ENCODE measurements at places on chromosomes 6 and 20.

GRCh38 chr6:146856296-146856695 lies 257.5 kb downstream of the ADGB start:
- no peak for DNase-seq

DNA sequence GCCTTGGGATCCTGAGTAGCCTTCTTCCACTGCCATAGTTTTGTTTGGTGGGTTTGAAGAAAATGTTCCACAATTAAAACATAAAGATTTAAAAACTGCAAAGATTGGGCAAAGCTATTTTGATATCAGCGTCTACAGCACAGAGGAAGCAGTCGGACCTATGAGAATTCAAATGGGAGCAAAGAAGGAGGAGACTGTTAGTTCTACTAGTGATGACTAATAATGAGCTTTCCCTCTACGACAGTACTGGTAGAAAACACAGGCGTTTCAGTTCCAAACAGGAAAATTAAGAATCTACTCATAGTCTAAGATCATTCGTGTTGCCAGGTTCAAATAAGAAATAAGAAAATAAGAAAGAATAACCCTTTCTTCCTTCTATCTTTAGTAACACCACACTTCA lies 121.2 kb downstream of the INSM1 start:
- DNase-seq: no peak

DNA sequence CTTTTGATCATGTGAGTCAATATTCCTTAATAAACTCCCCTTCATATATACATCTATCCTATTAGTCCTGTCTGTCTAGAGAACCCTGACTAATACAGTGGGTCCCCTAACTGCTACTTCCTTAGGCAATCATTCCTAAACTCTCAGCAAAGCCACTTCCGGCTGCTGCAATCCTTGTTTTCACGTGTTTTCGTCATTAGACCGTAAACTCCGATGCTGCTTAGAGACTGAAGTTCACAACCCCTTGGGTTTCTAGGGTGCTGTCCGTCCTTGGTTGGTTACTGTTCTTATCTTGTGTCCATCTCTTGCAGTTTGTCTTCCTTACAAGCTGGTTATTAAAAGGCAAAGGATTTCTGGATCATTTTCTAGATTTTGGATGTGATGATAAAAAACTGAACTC lies 106.4 kb downstream of the GMPR start:
- no peak for DNase-seq

GRCh38 chr20:33250666-33251065 lies 14.9 kb downstream of the BPIFA1 start:
- DNase-seq: no peak

- no peak for DNase-seq
These were observed 95.1 kb downstream of the FAM50B start for GRCh38 chr6:3944246-3944645.

DNA sequence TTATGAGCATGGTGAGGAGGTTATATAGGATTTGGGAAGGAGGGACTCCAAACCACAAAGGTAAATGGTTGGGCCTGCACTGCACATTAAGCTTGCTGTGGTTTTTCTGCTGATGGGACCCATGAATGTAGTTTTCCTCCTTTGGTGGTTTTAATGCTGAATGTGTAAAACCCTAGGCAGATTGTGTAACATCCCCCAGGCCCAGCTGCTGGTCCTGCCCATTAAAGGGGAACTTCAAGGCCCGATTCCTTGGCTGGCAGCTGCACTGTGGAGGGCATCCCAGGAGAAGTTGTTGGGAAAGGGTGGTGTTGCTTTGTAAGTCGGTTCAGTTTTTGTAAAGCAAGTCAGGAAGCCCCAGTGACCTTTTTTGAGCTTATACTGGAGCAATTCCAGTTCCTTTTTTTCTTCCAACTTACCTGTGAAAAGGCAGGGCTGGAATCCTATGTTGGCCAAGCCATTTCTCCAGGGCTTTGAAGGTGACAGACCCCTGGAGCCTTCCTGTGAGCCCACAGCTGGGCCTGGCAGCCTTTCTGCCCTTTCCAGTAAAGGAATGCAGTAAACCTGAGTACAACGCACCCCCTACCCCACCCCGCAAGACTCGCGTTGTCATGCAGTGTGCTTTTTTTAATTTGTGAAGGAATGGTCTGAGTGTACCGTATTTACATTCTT lies 43.1 kb upstream of the NAA20 start:
- DNase-seq: peak; percentile 37

- DNase-seq: no peak
These were observed 56.2 kb upstream of the RIPOR2 start for GRCh38 chr6:24991810-24992467.

DNA sequence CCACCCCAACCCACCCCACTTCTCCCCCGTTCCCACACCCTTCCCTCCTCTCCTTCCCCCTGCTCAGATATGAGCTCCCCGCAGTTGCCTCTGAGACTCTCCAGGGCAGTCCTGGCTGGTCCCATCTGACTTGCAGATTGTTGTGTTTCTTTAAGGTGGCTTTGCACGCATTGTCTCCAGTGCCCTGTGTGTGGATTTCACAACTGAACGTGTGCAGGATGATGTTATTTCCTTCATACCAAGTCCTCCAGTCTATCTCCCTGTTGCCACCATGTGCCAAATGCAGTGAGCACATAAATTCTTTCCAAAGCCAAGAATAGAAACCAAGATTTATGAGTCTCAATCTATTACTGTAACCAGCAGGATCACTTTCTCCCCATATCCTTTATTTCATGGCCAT lies 79.1 kb downstream of the TMEM242 start:
- no peak for DNase-seq

DNA sequence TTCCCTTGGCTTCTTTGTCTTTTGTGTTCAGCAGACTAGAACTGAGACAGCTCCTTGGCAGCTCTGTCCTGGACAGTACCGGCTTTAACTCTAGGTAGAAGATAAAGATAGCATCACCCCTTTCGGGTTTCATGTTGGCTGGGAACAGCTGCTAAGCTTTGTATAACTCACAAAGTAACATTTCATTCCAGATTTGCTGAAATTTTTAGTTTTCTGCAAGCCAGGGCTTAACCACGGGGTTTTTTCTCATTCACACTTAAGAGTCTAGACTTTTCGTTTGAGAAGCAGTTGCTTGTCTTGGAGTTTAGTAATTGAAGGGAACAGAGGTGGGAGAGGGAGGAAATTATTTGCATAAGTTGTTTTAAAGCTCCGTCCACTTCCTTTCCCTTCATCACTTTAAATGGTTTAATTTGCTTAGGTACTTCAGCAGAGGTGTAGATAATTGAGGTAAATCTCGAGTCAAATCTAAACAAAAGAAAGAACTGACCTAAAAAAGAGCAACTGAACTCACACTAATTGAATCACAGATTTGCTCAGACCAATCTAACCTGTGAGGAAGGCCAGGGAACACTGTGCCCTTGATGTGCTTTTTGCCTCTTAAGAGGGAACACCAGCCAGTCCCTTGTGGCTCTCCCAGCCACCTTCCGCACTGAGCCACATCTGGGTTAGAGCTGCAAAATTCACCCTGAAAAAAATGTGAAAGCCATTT lies 48.3 kb downstream of the RREB1 start:
- DNase-seq: no peak

- peak; percentile 35 for DNase-seq
These were observed 6.7 kb upstream of the KCNK15 start for GRCh38 chr20:44738813-44739477.

- DNase-seq: no peak
These were observed 292.0 kb downstream of the CDH26 start for GRCh38 chr20:60250251-60250650.

GRCh38 chr6:142376800-142377496 lies 75.1 kb downstream of the ADGRG6 start:
- peak; percentile 55 for DNase-seq

GRCh38 chr20:44092551-44093248 lies 94.3 kb downstream of the JPH2 start:
- peak; percentile 8 for DNase-seq

GRCh38 chr6:170345662-170346061 lies 39.1 kb downstream of the FAM120B start:
- DNase-seq: no peak

DNA sequence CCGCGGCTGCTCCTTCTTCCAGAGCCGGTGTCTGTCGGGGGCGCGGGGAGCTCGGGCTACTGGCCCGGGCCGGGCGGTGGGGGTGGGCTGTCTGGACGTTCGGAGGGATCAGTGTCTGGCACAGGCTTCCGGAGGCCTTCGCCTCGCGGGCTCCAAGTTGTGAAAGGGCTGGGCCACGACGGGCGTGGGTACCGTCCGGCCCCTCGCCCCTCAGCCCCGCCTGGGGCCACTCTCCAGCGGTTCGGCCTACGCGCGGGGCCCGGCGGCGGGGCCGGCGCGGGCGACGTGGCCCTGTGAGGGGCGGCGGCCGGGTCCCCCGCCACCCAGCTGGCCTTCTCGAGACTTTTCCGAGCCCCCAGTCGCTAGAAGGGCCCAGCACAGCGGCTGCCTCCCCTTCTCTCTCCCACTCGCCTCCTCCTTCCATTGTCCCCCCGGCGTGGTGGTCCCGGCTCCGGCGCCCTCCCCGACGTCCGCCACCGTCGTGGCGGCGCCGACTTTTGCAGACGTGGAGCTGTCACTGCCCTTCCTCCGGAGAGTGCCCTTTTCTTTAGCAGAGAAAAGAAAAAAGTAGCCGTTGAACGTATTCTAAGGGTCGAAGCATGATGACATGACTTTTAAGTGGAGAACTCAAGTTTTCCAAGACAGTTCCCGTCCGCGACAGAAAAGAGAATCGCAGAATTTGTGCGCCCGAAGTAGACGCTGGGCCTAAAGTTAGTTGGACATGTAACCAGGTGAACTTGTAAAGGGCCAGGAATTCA lies 571 bp downstream of the ITCH start:
- DNase-seq: peak; percentile 26

DNA sequence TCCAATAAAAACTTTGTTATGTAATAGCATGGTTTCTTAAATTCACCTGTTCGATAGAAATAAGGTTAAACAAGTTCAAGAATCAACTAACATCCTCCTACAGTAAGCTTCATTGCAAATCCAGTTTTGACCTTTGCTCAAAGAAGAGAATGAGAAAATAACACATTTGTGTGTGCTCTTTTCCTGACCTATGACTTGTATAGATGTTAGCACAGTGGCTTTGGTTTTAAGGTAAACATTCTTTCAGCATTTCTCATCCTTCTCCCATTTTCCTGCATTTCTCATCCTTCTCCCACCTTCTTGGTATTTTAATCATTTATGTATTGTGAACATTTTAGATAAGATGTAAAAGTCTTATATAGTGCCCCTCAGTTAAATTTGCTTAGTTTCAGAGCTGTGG lies 73.9 kb downstream of the PLCB1 start:
- DNase-seq: no peak

DNA sequence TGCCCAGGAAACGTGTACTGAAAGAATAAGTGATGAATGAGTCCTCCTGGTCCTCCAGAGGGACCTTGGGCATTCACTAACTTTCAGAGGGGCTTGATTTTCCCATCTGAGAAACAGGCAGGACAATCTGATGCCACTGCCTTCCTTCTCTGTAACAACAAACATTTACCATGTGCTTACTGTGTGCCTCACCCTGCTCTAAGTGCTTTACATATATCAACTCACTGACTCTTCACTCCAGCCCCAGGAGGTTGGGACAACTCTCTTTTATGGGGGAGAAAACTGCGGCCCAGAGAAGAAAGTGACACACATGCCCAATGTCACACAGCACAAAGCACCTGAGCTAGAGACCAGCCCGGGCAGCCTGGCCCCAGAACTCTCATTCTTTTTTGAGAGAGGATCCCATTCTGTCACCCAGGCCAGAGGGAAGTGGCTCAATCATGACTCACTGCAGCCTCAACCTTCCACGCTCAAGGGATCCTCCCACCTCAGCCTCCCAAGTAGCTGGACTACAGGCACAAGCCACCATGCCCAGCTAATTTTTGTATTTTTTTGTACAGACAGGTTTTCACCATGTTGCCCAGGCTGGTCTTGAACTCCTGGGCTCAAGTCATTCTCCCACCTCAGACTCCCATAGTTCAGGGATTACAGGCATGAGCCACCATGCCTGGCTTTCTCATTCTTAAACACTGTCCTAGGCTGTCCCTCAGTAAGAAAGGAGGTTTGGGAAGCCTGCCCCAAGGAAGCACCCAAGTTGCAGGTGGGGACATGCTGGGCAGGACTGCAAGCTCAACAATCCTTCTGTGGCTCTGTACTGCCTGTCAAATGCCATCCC lies 38.0 kb downstream of the NOL4L start:
- no peak for DNase-seq

- DNase-seq: no peak
These were observed 47.3 kb downstream of the RNF217 start for GRCh38 chr6:125009578-125009977.

DNA sequence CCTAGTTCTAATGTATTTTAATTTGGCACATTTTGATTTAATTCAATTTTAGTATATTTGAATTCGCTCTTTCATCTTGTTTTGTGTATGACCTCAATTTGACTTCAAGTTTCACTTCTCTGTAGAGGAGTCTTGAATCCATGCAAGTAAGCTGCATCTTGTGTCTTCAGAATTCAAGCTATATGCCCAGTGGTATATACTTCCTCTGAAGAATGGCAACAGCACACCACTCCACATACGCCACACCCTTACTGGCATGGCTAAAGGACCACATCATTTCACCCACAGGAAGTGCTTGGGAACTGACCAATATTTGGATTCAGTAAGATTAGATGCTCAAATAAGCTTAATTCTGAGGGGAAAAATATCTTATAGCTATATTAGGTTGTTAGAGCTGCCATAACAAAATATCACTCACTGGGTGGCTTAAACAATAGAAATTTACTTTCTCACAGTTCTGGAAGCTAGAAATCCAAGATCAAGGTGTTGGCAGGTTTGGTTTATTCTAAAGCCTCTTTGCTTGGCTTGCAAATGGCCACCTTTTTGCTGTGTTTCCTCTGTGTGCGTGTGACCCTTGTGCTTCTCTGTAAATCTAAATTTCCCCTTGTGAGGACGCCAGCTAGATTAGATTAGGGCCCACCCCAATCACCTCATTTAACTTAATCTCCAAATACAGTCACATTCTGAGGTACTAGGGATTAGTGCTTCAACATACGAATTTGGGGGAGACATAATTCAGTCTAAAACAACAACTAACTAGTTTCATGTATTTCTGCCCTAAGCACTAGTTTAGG lies 2.8 kb upstream of the ASF1A start:
- DNase-seq: no peak

GRCh38 chr6:167426084-167426483 lies 101.2 kb downstream of the TTLL2 start:
- DNase-seq: no peak

DNA sequence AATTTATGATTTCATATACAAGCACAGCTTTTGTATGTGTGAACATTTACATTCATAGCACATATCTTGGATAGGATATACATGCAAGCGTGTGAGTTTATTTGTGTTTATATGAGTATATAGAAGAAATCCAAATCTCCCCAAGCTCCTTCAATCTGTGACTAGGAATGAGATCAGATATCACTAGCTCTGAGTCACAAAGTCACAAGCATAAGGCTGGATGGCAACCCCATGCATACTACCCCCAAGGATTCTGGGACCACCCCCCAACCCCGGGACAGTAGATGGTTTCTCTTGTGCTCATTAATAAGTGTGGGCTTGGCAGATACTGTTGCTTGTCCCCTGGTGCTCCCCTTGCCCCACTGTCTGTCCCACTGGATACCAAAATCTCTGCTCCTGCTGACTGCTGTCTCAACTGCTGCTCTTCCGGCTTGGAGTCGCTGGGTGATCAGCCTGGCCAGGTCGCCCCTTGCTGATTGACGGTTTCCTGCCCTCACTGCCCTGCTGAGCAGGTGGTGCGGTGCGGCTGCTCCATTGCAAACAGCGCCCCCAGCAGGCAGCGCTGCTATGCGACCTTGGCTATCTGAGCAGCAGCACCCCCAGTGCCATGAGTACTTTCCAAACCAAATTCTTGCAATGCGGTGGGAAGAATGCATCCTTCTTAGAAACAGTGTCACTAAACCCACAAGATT lies 279.4 kb downstream of the CD83 start:
- DNase-seq: no peak

GRCh38 chr6:22146931-22147701 lies 149.7 kb downstream of the PRL start:
- no peak for DNase-seq

Data from kidney glomerular epithelial cell (primary cell).